ENCODE measurements at places on chromosomes 4 and X.

- no peaks in the 10 kb centered on the region for H3K36me3 ChIP-seq
- no peaks in the 10 kb centered on the region for H3K27me3 ChIP-seq
- DNase-seq = no peak
Observed at GRCh38 chr4:140691369-140691768, 64.8 kb downstream of the TBC1D9 start.

DNA sequence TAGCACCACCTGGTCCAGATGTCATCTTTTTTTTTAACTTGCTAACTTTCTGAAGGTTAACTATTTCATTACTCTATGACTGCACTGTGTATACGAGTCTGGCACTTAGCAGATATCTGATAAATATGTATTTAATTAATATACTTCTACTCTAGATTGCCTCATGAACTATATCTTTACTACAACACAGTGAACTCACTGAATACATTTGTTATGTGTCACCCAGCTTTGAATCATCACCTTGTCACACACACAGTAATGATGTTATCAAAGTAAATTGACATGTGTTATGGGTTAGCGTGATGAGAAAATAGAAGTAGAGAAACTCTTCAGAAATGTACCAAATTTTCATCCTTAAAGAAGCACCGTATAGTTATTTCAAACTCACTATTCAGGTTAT lies 419.3 kb upstream of the ADGRL3 start:
- H3K4me1 ChIP-seq = no peaks in the 10 kb centered on the region
- no peak overlapping the region for H3K4me3 ChIP-seq
- H3K36me3 ChIP-seq = no peaks in the 10 kb centered on the region
- H3K27ac ChIP-seq = no peak overlapping the region

- no peak overlapping the region for H3K27ac ChIP-seq
- DNase-seq = no peak
- H3K4me1 ChIP-seq = no peaks in the 10 kb centered on the region
- H3K27me3 ChIP-seq = no peaks in the 10 kb centered on the region
Observed at GRCh38 chr4:166493924-166494345, 620.9 kb downstream of the TLL1 start.

DNA sequence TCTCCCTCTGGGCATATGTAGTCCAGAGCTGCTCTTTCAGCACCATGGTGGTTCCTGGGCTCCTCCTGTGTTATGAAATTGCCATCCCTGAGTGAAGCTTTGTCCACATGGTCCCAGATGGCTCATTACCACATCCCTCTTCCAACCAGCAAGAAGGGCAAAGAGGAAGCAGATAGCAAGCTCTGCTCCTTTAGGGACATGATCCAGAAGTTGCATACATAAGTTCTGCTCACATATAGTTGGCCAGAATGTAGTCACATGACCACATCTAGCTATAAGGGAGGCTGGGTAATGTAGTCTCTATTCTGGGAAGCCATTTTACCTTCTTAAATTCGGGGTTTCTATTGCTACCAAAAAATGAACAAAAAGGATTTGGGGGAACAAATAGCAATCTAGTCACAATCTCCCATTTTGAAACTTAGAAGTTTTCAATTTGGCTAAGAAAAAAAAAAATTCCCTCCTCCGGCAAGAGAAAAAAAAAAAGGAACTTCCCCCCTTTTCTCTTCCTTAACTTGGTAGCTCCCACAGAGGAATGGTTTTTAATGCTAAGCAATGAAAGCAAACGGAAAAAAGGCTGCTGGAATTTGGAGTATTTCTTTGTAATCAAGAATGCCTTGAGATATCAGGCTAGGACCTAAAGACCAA lies 88.2 kb upstream of the USP9X start:
- H3K4me3 ChIP-seq = no peak overlapping the region
- no peak overlapping the region for H3K27ac ChIP-seq
- no peak for DNase-seq
- no peaks in the 10 kb centered on the region for H3K4me1 ChIP-seq
- no peaks in the 10 kb centered on the region for H3K36me3 ChIP-seq

DNA sequence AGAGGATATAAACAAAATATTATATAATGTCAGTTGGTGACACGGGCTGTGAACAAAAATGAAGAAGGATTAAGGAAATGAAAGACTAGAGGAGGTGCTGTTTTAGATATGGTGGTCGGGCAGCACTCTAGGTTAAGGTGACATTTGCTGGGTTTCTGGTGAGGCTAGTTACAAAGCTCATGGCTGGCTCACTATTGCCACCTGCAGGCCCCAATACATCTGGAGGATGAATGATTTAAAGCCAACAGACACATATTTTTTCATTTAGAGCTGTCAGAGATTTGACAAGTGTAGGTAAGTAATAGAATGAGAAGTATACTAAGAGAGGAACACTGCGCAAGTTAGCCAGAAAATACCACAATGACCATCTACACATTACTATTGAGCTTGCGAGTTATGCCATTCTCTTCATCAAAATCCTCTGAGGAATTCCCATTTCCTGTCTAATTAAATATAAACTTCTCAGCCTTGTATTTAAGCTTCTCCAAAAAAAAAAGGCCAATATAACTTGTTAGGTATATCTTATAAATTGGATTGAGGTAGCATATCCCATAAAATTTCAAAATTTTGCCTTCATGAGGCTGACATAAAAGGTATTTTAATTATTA lies 6.4 kb upstream of the FGG start:
- no peak for DNase-seq
- no peaks in the 10 kb centered on the region for H3K27me3 ChIP-seq
- no peak overlapping the region for H3K4me3 ChIP-seq

GRCh38 chrX:22315151-22315550 lies 42.4 kb downstream of the CBLL2 start:
- H3K4me1 ChIP-seq = no peaks in the 10 kb centered on the region
- no peak for DNase-seq
- no peak overlapping the region for H3K4me3 ChIP-seq
- H3K27me3 ChIP-seq = no peaks in the 10 kb centered on the region
- H3K27ac ChIP-seq = no peak overlapping the region

GRCh38 chr4:950136-951020 lies 18.1 kb downstream of the TMEM175 start:
- H3K4me3 ChIP-seq = no peak overlapping the region
- peaks cover 6% of the 10 kb centered on the region for H3K4me1 ChIP-seq
- DNase-seq = no peak
- no peaks in the 10 kb centered on the region for H3K27me3 ChIP-seq

DNA sequence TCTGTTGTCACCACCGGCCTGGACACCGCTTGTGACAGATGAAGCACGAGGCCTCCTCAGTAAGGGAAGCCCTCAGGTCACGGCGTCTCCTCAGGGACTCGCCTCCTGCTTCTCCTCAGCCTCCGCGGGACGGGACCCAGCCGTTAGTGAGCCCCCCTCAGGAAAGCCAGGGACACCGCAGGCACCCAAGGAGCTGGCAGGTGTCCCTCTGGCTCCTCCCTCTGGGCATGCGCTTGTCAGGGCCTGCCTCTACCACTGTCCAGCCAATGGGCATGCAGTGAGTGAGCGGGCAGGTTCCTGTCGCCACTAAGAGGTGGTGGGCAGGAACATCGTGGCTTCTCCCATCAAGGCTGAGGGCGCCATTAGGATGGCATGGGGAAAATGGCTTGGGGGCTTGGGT lies 23.5 kb upstream of the CT55 start:
- no peaks in the 10 kb centered on the region for H3K4me1 ChIP-seq
- H3K27ac ChIP-seq = no peak overlapping the region
- H3K27me3 ChIP-seq = no peaks in the 10 kb centered on the region
- H3K36me3 ChIP-seq = no peaks in the 10 kb centered on the region

- no peak overlapping the region for H3K27ac ChIP-seq
- no peak overlapping the region for H3K4me3 ChIP-seq
- H3K4me1 ChIP-seq = no peaks in the 10 kb centered on the region
- no peaks in the 10 kb centered on the region for H3K27me3 ChIP-seq
Observed at GRCh38 chr4:12178614-12179610, 750.2 kb upstream of the HS3ST1 start.

GRCh38 chr4:15035159-15035558 lies 32.9 kb downstream of the CPEB2 start:
- no peak overlapping the region for H3K27ac ChIP-seq
- peaks cover 3% of the 10 kb centered on the region for H3K36me3 ChIP-seq
- peaks cover 44% of the 10 kb centered on the region for H3K4me1 ChIP-seq

- no peaks in the 10 kb centered on the region for H3K27me3 ChIP-seq
- DNase-seq = no peak
- H3K36me3 ChIP-seq = no peaks in the 10 kb centered on the region
- no peak overlapping the region for H3K27ac ChIP-seq
- peaks cover 8% of the 10 kb centered on the region for H3K4me1 ChIP-seq
Observed at GRCh38 chr4:159052315-159052714, 50.6 kb upstream of the RAPGEF2 start.
